ENCODE measurements at places on chromosomes 11 and 22.

- DNase-seq = no peak
Observed at GRCh38 chr11:86509588-86509974, 134.9 kb downstream of the CCDC81 start.

GRCh38 chr22:26444777-26445176 is 15.7 kb downstream of the ASPHD2 start:
- no peak for DNase-seq

- DNase-seq = no peak
Observed at GRCh38 chr11:112485280-112485679, 224.6 kb upstream of the PLET1 start.

GRCh38 chr11:92264350-92264749 is 39.7 kb downstream of the FAT3 start:
- no peak for DNase-seq

DNA sequence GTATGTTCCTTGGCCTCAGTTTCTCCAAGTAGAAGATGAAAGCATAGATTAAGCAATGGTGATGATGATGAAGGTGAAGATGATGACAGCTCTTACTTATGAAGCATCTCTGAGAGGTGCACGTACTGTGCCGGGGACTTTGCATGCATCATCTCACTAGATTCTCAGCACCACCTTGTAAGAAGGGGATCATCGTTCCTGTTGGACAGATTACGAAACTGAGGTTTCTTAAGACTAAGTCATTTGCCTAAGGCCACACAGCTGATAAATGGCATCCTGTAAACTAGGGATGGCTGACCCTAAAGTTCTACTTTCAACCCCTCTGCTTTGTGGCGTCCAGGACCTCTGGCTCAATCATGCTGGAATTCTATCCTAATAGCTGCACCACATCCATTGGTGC is 8.7 kb downstream of the MS4A15 start:
- no peak for DNase-seq

- DNase-seq = no peak
Observed at GRCh38 chr11:35324981-35325380, 94.4 kb downstream of the SLC1A2 start.

DNA sequence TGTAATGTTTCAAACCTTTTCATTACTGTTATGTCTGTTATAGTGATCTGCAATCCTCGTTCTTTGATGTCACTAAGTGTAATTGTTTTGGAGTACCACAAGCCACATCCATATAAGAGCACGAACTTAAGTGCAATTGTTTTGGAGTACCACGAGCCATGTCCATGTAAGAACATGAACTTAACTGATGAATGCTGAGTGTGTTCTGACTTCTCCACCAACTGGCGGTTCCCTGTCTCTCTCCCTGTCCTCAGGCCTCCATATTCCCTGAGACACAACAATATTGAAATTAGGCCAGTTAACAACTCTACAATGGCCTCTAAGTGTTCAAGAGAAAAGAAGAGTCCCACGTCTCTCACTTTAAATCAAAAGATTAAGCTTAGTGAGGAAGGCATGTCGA is 23.5 kb downstream of the TESMIN start:
- DNase-seq = no peak

DNA sequence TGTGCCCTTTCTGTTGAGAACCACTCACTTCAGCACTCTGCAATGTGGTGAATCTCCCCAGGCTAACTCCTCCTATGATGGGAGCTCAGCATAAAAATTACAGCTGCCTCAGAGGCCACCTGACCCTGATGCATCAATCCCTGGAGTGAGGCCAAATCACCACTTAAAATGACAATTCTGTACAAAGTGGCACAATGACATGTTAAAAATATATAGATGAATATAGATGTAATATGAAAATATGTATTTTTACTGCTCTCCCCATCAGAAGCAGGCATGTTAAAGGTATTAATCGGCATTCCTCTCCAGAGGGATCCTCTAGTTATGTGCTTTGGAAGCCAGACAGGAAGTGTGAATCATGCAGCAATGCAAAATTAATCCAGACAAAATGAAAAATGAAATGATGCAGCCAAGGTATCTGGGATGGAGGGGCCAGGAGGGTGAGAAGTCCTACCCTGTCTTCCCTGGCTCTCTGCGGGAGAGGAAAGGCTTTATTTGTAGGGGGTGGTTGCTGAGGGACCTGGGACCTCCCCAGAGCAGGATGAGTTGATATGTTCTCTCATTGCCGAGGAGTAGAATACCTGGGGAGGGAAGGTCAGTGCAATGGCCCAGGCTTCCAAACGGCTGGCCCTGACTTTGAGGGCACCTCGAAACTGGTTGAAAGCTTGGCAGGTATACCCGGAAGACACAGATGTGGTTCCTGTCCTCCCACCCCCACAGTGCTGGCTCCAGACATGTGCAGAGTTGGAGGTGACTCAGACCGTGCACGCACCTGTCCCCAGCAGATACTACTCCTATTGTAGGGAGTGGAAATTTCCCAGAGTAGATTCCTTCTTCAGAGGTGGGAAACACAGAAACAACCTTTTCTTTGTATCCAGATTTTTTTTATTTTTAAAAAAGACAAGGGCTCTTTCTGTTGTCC is 347.9 kb upstream of the NCAM1 start:
- DNase-seq = no peak

- no peak for DNase-seq
Observed at GRCh38 chr11:77512092-77512491, 38.2 kb upstream of the PAK1 start.

DNA sequence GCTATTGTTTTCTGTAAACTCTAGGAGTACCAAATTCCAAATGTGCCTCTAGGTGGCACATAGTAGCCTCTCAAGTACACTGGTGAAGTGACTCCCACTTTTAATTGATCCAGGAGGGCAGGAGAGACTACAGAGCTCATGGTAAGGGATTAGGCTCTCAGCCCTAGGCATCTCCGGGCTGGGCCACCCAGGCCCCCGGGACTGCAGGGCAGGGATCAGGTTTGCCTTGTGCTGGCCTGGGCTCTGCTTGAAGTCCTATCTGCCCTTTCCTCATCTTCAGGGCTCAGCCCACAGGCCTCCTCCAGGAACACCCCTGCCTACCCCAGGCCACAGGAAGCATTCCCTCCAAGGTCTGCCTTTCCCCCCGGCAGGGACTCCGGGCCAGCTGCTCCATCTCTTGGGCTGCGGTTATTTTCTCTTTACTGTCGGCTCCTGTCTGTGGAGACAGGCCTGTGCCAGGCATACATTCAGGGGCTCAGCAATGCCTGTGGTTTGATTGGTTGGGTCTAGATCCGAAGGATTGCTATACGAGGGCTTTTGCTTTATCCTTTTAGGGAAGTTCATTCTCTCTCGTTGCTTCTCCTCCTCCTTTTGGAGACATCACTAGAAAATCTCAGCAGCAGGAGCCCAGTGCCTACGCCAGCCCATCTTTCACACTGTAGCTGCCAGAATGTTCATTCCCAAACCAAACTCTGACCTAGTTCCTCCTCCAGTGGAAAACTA is 32.8 kb downstream of the PARVA start:
- DNase-seq = no peak

DNA sequence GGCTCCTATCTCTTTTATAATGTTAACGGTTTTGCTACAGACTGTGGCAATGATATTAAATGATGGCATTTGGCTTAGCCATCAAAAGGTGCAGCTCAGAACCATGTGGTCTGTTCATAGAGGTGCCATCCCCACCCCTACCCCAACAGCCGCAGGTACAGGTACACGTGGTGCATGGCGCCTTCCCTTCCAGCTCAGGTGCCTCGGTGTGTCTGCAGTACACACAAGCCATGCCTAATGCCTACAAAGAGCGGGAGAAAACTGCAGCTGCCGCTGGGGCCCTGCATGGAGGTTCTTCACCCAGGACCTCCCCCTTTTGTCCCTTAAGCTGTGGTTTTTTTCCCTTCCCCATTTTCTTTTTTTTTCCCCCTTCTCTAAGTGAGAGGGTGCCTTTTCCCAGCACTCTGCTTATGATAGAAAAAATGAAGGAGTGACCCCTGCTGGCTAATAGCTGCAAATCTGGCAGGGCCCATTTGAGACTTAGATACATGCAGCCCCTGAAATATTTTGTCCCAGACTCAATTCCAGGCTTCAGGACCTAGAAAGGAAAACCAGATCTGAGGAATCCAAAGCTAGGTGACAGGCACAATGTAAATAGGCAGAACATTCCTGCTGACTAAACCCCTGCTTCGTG is 6.5 kb downstream of the OR52M1 start:
- DNase-seq = no peak

- no peak for DNase-seq
Observed at GRCh38 chr11:118401880-118402590, 629 bp downstream of the ATP5MG start.

GRCh38 chr11:118051611-118052461 is 25.0 kb upstream of the TMPRSS4 start:
- peak; percentile 52 for DNase-seq

DNA sequence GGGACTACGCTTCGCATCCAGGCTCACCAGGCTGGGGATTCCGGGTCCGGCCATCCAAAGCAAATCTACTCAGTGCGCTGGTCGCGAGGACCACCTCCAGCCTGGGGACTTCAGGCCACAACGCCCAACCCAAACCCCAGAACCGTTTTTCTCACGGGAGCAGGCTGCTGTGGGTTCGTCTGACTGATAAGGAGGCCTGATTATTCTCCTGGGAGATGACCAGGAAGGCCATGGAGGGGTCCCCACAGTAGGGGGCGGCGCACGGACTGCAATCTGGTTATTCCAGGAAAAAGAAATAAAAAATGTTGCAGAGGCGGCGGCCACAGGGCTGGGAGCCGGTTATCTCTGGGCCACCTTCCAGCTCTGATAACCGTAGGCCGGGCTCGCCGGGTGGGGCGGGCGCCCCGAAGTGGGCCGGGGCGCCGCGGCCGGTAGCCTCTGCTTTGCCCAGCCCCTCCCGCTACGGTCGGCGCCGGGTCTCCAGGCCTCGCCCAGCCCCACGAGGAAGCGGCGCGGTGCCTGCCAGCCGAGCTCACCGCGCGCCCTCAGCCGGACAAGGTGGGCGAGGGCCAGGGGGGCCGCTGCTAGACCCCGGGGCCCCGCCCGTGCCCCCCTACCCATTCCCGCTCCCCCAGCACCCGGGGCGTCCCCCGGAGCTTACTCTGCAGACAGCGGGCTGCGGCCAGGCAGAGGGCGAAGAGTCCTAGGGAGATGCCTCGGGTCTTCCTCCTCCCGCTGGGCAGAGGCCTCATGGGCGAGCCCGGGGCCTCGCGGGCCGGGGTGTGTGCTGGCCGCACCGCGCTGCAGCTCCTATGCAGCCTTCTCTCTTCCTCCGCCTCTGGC is 446 bp downstream of the VSTM5 start:
- no peak for DNase-seq

DNA sequence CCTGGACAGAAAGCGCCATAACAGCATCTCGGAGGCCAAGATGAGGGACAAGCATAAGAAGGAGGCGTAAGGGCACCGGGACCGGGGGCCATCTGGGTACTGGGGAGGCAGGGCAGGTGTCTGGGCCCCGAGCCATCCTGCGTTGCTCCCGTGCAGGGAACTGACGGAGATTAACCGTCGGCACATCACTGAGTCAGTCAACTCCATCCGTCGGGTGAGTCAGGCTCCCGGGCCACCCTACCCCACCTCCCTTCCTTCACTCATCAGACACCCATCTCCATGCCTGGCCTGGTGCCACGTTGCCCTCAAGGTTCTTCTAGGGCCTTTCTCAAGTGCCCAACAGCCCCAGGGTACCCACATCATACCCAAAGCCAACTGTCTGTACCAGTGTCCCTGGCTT is 15.0 kb downstream of the PLCB3 start:
- DNase-seq = no peak

- DNase-seq = no peak
Observed at GRCh38 chr22:45852826-45853225, 124.1 kb downstream of the WNT7B start.

- DNase-seq = no peak
Observed at GRCh38 chr11:1339066-1339675, 29.7 kb upstream of the TOLLIP start.

DNA sequence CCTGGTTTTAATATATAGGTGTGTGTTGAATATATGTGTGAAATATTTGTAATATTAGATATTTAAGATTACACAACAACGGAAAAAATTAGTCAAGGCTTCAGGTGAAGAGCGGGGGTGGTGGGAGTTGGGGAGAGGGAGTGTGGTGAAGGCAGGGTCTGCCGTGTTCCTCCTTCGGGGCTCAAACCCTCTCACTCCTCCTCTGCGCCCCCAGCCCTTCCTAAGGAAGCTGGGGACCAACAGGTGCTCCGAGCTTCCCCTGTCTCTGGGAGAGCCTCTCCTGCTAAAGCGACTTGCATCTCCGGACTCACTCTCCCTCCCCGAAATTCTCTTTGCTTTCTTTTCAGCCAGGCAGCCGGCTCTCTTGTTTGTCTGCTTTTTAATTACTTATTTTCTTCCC is 960 bp upstream of the CADM1 start:
- DNase-seq = no peak

- DNase-seq = no peak
Observed at GRCh38 chr11:13674799-13675509, 6.5 kb downstream of the FAR1 start.

- no peak for DNase-seq
Observed at GRCh38 chr11:114025329-114025907, 34.1 kb upstream of the ZBTB16 start.

- no peak for DNase-seq
Observed at GRCh38 chr11:117668321-117668751, 128.7 kb downstream of the DSCAML1 start.

DNA sequence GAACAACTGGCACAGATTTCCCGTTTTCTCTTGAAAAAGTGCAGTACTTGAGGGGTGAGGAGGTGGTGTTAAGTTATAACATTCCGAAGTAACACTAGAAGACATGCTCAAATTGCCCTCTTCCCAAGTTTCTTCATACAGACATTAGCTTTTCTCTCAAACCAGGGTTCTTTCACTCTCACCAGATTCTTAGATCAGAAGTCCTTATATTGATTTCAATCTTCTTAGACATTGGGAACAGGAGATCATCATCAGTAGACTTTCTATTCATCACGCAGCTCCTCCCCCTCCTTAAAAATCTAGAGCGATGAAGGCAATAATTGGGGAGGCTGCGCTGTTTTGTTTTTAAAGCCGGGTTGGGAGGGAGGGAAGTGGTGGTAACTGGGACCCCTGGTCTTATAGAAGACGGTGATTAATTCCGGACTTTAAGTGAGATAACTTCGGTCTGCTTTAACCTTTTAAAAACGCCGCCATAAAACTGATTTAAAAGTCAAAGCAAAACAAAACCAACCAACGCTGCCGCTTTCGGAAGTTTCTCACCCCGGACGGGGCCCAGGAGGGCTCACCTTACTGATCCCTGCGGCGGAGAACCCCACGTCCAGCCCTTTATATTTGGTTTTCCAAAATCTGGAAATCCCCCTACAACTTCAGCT is 665 bp downstream of the USP28 start:
- DNase-seq = no peak

- DNase-seq = no peak
Observed at GRCh38 chr11:15730263-15730994, 615.7 kb downstream of the INSC start.
